ENCODE measurements at places on chromosomes 5 and 9.

DNA sequence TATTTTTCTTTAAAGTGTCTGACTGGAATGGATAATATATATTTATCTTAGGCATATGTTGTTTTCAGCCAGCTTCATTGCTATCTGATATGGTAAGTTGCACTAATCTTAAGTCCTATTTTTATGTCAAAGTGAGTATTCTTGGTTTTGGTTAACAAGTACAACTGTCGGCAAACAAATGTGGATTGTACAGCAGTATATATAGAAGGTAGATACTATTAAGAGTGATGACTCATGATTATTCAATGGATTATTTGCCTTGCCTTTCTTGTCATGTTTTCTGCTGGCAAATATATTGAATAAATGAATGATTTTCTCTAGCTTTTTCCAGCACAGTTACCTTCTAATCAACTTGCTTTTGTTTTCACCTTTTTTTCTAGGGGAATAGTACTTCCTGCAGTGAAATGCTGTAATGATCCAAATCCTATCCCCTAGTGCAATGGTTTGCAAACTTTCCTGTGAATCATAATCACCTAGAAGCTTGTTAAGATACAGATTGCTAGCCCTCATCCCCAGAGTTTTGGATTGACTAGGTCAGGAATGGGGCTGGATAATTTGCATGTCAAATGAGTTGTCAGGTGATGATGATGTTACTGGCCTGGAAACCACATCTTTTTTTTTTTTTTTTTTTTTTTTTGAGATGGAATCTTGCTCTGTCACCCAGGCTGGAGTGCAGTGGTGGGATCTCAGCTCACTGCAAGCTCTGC lies 60.8 kb upstream of the ARRDC3 start:
- DNase-seq = no peak

- DNase-seq = no peak
Observed at GRCh38 chr9:124756011-124756410, 15.1 kb downstream of the NR6A1 start.

DNA sequence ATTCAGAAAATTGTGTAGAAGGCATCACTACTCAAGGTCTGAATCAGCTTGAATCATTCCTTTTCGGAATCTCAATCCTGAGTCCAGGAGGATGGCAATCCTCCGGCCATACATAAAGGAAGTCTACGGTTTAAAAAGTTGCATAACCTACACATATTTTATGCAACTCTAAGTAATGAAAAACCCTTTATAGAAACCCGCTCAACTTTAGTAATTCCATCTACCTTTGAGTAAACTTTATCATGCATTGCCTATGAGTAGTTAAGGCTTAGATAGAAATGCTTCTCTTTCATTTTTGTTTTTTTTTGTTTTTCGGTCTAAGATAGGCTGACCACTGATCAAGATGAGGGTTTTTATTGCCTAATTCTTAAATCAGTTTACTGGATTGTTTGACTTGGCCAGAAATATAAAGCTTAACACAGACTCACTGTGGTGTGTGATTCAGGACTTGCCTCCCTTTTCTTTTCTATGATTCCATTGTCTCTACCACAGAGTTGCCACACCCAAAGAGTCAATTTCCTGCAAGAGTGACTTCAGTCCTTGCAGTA lies 85.0 kb downstream of the LURAP1L start:
- no peak for DNase-seq

- no peak for DNase-seq
Observed at GRCh38 chr5:6961837-6962635, 248.8 kb downstream of the TENT4A start.

DNA sequence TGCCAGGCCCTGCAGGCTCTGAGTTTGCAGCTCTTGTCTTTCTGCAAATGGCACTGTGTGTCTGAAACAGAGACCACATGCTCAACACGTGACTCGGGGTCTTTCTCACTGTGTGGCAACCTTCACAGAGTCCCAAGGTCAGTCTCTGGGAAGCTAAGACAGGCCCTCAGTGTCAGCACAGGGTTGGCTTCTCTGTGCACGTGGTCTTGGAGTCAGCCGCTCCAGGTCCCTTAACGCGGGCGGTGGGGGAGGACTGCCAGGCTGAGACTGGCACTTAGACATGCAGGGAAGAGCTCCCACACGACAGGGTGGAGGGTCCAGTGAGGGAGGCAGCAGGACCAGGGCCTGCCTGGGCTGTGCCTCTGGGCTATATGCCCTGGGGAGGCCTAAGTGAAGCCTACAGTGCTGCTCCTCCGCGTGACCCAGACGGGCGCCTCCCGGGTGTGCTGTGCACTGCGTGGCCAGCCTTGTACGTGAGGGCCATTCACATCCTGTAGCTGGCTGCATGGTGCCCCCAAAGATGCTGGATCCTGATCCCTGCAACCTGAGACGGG lies 76.8 kb downstream of the ADAMTS2 start:
- no peak for DNase-seq

DNA sequence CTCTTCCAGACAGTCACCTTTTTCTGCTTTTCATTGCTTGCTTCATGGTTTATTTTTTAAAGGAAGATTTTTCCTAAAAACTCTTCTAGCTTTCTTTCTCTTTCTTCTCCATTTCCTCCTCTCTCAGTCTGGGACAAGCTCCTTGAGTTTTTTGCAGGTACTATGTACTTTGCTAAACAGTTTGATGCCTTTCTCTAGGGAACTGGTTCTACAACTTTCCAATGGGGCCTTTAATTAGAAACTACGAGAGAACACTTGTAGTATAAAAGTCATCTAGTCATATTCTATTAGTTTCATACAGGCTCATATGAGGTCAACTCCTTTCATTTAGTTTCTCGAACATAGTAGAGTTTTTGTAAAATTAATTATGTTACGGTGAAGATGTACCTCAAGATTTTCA lies 189.6 kb downstream of the DOCK8 start:
- DNase-seq = no peak

- DNase-seq = peak; percentile 42
Observed at GRCh38 chr5:154421868-154422267, 23.9 kb upstream of the SAP30L start.

- DNase-seq = no peak
Observed at GRCh38 chr5:89733772-89734171, 675.8 kb downstream of the CETN3 start.
